Epithelial cell of esophagus (primary cell): ENCODE measurements at places on chromosomes 11 and 22.

- no peak for DNase-seq
Measured at GRCh38 chr22:38046070-38046748, 11.0 kb upstream of the PICK1 start.

GRCh38 chr11:67482275-67482826 is 475 bp upstream of the AIP start:
- no peak for DNase-seq

- DNase-seq = peak; percentile 93
Measured at GRCh38 chr11:94130298-94131046, 1.8 kb downstream of the PANX1 start.

- DNase-seq = no peak
Measured at GRCh38 chr11:46982797-46983452, 46.4 kb downstream of the CSTPP1 start.

DNA sequence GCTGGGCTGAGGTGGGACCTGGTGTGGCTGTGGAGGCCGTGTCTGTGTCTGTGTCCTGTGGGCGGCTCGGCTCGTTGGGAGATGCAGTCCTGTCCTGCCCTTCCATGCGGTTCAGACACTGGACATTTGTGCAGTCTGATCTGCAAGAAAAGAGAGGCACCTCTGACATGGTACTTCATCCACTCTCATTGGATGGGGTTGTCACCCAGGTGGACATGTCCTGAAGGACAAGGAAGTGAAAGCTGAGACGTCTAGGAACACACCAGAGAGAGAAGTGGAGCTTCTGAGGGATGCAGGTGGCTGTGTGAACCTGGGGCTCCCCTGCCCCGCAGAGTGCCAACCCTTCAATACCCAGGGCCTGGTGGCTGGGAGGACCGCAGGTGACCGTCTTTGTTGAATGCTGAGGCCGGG is 18.4 kb downstream of the TBX1 start:
- DNase-seq = no peak

GRCh38 chr11:94398101-94398500 is 3.1 kb downstream of the GPR83 start:
- DNase-seq = no peak

- peak; percentile 42 for DNase-seq
Measured at GRCh38 chr11:122882857-122883645, 492 bp downstream of the JHY start.

DNA sequence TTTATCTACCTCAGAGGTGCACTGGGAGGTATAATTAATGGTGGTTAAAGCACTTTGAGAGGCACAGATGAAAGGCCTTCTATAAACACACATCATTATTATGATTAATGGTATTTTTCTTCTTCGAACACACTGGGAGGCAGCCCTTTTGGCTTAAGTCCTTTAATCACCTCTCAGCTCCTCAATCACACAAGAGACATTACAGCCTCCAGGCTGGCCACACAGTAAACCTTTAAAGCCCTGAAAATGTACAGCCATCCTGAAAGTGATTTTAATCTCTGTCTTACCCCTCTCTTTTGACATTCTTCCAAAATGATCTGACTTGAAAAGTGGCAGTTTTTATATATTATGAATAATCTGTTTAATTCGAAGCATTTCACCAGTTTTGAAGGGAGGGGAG is 54.3 kb upstream of the VSTM5 start:
- DNase-seq = no peak

- DNase-seq = no peak
Measured at GRCh38 chr22:45642986-45643385, 28.6 kb upstream of the ATXN10 start.

DNA sequence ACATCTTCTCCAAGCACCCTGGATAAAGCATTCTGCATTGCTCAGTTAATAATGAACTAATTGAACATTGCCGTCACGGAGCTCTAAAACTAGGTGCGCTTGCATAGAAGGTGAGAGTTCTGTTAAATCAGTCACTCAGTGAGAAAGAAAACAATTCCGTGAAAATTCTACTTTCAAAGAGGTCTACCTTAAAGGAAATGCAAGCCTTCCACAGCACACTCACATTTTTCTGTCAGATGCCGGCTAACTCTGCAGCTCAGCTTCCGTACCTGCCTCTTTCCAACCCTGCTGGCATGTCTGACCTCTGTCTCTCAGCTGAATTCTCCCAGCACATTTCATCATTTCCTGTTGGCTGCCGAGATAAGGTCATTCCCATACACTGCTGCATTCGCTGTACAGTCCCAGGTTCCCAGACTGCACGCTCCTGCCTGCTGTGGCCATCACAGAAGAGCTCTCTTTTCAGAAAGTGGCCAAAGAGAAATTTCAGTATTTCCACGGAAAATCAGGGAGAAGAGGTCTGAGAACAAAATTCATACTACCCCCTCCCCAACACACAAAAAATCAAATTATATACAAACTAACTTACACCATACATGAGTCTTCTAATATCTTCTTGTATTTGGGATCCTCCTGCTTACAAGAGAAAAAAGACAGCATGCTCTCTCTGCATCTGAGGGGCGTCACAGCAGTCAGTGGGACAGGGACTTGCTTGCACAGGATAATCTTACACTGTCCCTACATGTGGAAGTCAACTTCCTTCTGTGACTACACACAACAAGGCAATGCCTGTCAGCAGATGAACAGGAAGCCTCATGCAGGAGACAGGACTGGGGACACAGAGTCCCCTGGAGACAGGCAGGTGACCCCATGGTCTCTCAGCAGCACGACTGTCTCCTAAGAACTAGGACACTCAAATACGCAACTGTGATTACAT is 55.1 kb downstream of the PACSIN2 start:
- peak; percentile 83 for DNase-seq

- no peak for DNase-seq
Measured at GRCh38 chr22:48629631-48630432, 1197.8 kb downstream of the BRD1 start.

- no peak for DNase-seq
Measured at GRCh38 chr22:39453765-39454378, 2.9 kb upstream of the MGAT3 start.

- peak; percentile 12 for DNase-seq
Measured at GRCh38 chr11:11752679-11753078, 89.1 kb upstream of the USP47 start.
